Activated CD8-positive, alpha-beta memory T cell treated with anti-CD3 and anti-CD28 coated beads, Interleukin-2, amount 50 U/mL, for 4 hours (primary cell): ENCODE measurements at places on chromosomes 7 and 10.

DNA sequence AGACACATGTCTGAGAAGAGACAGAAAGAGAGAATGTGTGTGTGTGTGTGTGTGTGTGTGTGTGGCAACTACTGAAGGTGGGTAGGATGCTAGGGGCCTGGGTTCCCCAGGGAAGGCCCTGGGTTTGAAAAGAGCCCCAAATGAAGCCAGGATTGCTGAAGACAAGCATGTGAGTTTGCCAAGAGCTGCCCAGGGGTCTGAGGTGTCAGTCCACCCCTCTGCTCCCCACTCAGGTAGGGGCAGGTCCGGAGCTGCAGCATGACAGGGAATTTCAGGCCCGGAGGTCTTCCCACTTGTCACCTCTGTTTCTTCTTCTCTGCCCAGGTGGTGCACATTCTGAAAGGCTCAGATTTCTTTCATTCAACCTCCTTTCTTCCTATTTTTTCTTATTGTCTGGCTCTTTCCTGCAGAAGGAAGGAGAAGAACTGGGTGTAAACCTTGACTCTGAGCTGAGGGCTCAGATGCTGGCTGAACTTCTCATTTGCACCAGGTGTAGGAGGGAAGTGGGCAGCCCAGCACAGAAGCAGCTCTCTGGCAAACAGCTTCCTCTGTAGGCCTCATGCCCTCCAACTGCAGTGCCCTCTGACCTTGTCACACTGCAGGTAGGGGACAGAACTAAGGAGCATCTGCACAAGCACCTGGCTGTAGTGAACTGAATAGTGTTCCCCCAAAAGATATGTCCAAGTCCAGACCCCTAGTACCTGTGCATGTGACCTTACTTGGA is 79.6 kb upstream of the LRRC4 start:
- DNase-seq, result no peak

- peak; percentile 37 for DNase-seq
Observed at GRCh38 chr7:100171087-100171681, 2.8 kb upstream of the GAL3ST4 start.

DNA sequence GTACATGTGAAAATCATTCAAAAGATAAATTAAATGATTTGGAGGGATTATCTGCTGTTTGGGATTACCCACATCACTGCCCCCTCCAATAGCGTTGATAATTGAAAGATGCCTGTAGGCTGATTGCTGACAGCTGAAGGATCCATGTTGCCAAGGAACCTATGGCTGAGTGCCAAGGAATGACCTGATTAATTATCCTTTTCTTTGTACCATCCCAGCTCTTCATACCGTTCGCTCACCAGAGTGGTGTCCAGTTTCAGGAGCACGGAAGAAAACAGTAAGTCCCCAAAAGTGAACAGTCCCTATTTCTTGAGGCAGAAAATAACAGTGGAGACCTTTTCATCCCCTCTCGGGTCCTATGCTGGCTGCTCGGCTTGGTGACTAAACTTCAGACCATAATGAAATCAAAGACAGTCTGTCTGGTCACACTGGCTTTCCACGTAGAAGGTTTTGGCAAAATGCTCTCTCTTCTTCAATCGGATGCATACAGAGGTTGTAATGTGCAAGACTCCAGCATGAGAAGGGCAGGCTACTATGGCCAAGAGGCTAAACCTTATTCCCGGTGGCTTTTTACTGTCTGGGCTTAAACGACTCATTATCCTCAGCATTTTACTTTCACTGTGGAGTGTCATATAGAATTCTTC is 108.8 kb downstream of the SPAG6 start:
- no peak for DNase-seq

GRCh38 chr10:120715171-120715570 is 136.0 kb upstream of the WDR11 start:
- no peak for DNase-seq

DNA sequence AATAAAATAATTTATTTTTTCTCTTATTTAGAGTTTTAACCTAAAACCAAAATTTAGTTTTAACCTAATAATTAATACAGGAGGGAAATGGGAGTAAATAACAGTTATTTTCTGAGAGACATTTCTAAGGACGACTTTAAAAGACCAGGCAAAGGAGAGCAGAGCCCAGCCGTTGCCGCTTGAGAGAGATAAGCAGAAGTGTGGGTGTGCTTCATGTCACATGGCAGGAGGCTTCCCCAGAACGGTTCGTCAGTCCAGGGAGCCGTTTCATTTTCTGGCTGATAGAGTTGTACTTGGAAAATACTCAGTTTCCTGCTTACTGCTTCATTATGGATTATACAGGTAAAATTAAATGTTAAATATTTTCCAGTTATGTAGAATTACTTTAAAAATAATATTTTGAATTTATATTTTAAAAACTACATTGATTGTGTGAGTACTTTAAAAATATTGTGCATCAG is 61.4 kb downstream of the ST7 start:
- no peak for DNase-seq

- no peak for DNase-seq
Observed at GRCh38 chr7:73832806-73833205, 2.0 kb downstream of the CLDN4 start.

- no peak for DNase-seq
Observed at GRCh38 chr7:132117181-132117580, 459.1 kb downstream of the PLXNA4 start.

DNA sequence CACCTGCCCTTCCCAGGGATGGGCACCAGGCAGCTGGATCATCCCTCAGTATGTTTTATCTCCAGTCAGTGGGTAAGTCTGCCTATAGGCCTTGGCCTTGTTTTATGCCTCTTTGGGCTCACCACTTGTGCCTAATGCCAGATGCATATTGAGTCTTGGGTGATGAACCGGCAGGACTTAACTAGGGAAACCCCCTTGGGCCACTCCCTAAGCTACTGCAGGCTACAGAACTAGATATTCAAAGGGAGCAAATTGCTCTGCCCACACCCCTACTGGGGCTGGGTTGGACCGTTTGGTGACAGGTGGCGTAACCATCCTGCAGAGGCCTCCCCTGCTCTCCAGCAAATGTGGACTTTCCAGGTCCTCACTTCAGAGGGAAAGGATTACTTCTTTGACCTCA is 115.7 kb upstream of the GDF10 start:
- DNase-seq, result no peak

DNA sequence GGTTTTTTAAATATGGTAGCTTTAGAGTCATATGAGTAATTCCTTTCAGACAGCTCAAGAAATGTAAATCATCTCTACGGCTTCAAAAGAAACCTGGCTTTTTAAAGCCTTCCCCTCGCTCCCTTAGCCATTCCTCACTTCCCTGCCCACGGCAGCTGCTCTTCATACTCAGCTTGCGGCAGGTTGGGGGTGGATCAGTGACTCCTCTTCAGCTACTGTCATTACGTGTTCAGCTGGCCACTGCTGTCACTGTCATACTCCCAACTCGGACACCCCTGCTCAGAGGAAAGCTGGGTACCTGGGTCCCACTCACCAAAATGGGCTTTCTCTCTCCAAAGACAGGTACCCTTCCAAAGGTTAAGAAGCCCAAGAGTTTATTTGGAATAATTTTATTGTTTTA is 6.6 kb downstream of the YWHAG start:
- DNase-seq, result no peak

DNA sequence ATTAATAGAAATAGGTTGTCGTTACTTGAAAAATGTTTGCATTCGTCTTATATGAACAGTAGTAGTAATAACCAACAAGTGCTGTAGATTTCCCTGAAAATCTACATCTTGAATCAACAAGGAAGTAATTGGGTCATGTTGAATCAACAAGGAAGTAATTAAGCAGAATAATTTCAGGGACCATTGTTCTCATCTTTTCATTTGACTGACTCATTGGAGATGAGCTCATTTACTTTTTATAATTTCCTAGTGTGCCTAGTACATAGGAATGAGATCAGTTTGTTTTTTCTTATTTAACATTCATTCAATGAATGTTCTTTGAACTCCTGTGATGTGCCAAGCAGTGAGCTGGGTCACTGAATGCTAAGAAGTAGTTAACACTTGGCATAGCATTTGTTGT is 8.2 kb downstream of the CLDN12 start:
- no peak for DNase-seq

- no peak for DNase-seq
Observed at GRCh38 chr7:85682833-85683620, 496.2 kb upstream of the SEMA3D start.

DNA sequence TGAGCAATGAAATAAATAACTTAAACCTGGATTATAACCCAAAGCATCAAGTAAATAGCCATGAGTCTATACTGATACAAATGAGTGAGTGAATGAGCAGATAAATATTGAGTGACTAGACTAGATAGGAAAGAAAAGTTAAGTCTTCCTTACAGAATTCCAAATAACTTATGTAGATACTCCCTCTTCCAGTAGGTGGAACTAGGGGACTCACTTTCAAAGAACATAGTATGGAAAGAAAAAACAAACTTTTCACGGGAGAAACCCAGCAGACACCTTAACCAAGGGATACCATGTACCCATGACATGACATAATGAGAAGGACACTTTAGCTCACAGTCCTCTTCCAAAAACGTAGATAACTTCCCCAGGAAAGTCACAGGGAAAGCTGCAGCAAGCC is 32.2 kb downstream of the CSGALNACT2 start:
- DNase-seq, result no peak

GRCh38 chr7:137984181-137985041 is 17.5 kb downstream of the CREB3L2 start:
- no peak for DNase-seq

DNA sequence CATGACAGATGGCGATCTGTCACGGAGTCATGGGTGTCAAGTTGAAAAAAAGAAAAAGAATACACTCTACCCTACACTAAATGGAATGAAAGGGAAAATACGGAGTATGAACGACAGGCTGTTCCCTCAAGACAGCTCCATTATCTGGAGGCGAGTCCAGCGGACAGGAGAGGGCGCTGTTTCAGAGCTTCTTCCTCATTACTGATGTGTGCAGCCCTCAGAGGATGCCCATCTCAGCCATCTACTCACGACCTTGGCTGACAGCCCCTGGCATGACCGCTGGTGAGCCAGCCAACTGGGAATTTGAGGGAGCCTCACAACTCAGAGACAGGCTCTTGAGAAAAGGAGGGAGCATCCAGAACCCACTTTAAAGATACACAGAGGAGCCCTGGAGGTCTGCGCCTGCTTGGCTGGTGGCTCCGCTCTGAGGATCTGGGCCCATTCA is 49.6 kb upstream of the SMNDC1 start:
- DNase-seq, result peak; percentile 78

DNA sequence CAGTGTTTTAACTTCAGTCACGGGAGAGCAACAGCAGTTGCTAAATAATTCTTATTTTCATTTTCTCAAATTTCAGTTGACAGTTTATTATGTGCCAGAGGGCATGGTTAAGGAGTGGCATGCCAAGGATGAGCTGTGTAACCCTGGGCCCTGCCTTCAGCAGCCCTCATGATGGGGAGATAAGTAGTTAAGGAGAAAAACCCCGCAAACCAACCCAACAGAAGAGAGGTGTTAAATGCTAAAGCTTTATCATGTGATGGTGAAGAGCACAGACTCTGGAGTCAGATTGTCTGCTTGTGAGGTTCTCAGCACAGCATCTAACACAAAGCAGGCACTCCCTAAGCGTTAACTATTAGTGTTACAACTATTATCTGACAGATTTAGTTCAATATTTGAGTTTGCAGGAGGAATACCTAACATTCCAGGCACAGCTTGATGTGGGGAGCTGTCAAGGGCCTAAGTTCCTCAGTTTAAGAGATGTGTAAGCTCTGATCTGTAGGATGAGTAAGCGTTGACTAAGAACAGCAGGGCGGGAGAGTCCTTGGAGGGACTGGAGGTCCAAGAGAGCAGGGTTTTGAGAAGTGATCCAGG is 29.6 kb downstream of the STAM start:
- DNase-seq, result no peak

GRCh38 chr7:157811946-157812345 is 475.1 kb downstream of the DNAJB6 start:
- no peak for DNase-seq

DNA sequence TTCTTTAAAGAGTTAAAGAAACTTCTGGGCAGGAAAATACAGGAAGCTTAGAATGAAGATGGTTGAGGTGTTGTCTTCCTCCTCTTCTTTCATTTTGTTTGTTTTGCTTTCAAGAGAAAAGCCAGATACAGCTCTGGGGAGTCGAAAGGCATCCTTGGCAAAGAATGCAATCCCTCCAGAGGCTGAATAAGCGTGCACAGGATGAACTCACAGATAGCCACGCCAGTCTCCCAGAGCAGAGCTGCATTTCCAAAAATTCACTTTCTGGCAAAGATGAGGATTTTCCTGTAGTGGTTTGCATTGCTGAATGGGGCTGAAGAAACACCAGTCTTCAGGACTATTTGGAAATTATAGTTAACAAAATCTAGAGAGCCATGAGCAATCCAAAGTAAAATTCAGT is 336.4 kb downstream of the NRG3 start:
- DNase-seq, result no peak

GRCh38 chr10:61294131-61294530 is 159.1 kb downstream of the TMEM26 start:
- no peak for DNase-seq

DNA sequence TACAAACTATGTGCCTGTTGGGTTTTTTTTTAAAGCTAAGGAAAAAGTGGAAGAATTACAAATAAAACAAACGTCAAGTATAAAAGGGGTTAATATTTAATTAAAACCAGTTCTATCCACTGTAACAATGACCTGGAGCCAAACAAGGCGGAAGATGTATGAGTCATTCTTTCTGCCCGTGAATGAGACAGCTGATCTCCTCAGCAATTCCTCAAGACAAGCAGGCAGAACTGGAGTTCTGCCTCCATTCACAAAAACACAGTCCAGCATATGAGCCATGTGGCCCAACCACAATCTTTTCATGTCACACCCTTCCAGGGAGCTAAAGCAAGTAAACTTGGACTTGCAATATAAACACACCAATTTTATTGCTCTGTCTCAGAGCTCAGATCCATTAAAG is 8.4 kb downstream of the ETV1 start:
- no peak for DNase-seq

GRCh38 chr10:25934621-25935139 is 651 bp downstream of the MYO3A start:
- no peak for DNase-seq

- DNase-seq, result no peak
Observed at GRCh38 chr10:122264931-122265330, 6.2 kb upstream of the BTBD16 start.

- no peak for DNase-seq
Observed at GRCh38 chr10:123154711-123155505, 706 bp downstream of the BUB3 start.

- DNase-seq, result no peak
Observed at GRCh38 chr7:47664650-47665195, 82.8 kb upstream of the TNS3 start.

- DNase-seq, result no peak
Observed at GRCh38 chr10:129285459-129285858, 181.6 kb upstream of the MGMT start.
